Cardiac fibroblast (primary cell): ENCODE measurements at places on chromosomes 5 and 9.

DNA sequence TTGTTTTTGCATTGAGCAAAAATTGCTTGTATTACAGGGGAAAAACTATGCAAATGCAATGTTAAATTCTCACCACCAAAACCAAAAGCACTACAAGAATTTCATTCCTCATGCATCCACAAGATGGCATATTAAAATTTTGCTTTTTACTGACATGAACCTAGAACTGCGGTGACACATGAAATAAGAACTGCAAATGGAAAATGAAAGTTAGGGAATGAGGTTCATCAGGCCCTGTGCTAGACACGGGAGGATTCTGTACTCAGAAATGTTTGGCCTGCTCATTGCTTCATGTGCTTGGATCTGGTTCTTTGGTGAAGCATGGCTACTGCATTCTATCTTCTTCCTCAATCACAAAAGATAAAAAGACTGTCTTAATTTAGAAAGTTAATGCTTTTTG lies 9.1 kb upstream of the RFK start:
- DNase-seq, result peak; percentile 91

DNA sequence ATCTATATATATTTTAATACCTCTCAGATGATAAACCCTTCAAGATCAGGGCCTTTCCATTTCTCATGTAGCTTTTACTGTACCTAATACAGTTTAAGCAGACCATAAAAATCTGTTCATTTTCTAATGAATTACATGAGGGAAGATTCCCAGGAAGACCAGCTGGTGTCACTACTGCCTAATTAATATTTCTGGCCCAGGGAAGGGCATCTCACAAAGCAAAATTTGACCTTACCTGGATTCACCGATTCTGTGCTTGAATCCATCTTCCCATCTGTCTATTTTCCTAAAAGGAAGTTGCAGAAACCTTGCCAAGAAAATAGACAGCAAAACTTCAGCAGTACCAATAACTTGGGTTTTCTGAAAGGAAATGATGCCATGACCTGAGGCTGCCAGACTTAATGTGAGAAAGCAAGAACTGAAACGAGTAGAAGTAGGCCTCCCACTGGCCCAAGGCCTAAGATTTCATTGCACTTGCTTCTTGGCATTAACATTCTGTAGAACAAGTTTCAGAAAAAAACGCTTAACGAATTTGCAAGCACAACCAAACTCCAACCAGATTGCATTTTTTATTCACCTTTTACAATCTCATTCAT lies 83.0 kb upstream of the GLIS3 start:
- peak; percentile 53 for DNase-seq

DNA sequence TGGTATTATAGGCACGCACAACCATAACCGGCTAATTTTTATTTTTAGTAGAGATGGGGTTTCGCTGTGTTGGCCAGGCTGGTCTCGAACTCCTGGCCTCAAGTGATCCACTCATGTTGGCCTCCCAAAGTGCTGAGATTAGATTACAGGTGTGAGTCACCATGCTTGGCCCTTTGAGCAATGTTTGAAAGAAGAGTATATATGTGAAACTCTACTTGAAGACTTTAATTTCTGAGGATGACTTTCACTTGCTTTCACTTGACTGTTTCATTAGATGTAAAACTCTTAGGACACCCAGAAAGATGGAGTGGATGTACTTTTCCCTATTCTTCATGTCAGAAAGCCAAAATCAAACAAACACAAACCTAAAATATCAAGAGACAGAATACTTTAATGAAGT lies 43.8 kb upstream of the GAS1 start:
- peak; percentile 41 for DNase-seq

- DNase-seq, result no peak
Observed at GRCh38 chr5:39073767-39074016, 507 bp downstream of the RICTOR start.

- peak; percentile 78 for DNase-seq
Observed at GRCh38 chr9:686321-686813, 155.1 kb upstream of the DMRT1 start.

DNA sequence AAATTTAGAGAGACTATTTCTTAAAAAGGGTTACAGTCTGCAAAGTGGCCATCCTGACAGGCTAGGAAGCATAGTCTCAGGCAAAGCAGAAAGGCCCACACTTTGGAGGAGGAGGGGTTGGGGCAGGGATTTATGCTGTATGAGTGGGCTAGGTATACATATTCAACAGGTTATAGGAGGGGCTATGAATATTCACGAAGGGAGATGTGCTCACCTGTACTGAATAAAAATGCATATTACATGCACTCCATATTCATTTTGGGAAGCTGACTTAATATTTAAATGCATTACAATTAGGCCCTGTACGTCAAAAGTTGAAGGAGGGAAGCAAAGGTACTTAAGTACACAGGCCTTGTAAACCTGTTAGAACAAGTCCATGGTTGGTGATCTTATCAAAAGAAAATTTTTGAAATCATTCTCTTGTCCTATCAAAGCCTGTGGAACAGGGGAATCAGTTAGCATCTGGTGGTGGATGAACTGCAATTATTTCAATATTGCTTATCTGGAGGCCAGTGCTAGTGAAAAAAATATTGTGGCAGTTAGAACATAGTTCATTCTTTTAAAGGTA lies 1.6 kb downstream of the CENPP start:
- DNase-seq, result no peak

DNA sequence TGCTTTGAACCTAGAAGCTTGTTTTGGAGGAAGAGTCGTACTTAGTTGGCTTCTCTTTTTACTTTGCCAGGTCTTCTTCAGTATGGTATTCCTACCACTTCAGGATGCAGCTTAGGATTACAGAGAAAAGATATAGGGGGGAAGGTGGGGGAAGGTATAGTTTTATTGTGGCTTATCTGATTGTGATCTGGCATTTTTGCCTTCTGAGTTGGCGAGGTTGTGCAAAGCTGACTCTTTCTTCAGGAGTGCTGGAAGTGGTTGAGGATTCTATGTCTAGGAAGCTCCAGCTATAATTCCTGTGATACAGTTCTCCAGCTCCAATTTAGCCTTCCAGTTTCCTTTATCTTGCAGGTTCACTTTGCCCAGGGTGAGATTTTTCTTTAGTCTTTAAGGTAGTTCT lies 7.0 kb downstream of the CDC42SE2 start:
- no peak for DNase-seq

DNA sequence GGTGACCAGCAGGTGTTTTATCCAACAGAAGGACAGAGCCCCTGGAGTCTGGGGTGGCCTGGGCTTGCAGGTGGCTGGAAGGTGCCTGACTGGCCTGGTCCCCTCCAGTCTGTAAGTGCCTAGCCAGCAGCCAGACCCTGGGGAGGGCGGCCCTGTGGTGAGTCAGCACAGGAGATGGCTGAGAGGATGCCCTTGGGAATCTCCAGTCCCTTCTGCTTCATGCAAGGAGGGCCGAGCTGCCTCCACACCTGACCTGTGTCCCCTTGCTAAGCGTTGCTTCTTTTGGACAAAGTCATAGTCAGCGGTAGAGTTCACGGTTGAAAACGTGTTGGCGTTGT lies 20.2 kb downstream of the OBP2B start:
- no peak for DNase-seq

DNA sequence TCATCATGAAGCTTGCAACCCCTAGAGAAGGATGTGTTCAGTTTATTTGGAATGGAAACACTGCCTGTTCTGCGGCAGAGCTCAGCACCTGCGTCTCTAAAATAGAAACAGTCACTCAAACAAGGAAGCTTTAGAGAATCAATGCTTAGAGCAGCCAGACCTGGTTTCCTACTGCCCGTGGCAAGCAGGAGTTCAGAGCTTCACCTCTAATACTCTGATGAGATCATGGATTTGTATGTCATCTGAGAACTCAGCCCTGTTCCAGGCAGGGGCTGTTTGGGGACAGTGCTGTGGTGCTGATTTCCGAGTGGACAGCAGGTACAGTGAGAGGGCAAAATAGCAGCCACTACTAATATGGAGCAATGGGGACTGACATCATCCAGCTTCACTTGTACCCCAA lies 236.0 kb upstream of the IRX1 start:
- DNase-seq, result no peak

GRCh38 chr9:101418518-101419430 lies 16.8 kb downstream of the ALDOB start:
- no peak for DNase-seq

DNA sequence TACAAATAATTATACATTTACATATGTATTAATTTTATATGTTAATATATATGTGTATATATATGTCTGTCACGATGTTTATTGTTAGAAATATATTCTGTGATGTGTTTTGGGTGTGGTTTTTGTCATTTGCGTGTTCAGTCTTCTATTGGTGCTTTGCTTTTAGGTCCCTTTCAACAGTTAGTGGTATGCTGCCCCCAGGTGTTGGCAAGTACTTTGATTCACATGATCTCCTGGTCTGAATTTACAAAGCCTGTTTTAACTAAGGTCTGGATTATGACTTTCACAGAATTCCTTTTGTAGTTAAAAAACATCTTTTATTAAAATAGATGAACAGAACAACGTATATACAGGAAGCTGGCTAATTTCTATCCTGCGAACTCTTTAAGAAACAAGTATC lies 271.5 kb downstream of the CCDC171 start:
- peak; percentile 28 for DNase-seq
